ENCODE measurements at places on chromosomes 13 and 19. TPM values are rescaled to one million over a fixed set of nuclear protein-coding genes. Genes with fewer than 3 reads are reported as not detected.
A peak's percentile ranks its signal among the peaks of the same experiment; 100 is the strongest.

GRCh38 chr13:95245071-95245470 lies 56.2 kb downstream of the ABCC4 start:
- DNase-seq = no peak

DNA sequence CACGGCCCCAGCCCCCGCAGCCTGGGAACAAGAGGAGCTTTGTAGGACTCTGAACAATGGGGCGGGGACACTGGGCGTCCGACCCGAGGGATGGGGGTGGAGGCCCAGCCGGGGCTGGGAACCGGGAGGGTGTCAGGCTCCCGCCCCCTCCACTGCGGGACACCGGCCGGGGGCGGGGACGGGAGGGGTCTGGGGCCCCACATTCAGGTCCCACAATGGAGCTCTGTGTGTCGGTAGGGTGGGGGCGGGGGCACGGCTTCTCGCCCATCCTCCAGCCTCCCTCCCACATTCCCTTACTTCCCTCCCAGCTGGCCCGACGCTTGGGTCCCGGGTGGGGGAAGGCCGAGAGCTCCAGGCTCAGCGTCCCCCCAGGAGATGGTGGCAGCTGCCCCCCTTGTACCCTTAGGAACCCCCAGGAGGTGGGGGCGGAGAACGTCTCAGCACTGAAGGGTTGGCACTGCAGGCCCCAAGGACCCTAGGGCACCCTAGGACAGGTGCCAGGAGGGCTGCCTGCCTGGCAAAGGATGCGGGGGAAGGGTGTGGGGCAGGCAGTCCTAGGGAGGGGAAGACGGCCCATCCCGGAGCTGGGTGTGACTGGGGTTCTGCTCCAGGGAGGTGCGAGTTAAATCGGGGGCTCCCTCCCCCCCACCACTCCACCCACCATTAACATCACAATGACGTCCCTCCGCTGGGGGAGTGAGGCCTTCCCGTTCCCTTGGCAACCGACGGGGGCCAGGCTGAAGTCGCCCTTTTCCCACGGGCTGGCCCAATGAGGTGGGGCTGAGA lies 5.3 kb downstream of the TTYH1 start:
- peak; percentile 88 for DNase-seq

DNA sequence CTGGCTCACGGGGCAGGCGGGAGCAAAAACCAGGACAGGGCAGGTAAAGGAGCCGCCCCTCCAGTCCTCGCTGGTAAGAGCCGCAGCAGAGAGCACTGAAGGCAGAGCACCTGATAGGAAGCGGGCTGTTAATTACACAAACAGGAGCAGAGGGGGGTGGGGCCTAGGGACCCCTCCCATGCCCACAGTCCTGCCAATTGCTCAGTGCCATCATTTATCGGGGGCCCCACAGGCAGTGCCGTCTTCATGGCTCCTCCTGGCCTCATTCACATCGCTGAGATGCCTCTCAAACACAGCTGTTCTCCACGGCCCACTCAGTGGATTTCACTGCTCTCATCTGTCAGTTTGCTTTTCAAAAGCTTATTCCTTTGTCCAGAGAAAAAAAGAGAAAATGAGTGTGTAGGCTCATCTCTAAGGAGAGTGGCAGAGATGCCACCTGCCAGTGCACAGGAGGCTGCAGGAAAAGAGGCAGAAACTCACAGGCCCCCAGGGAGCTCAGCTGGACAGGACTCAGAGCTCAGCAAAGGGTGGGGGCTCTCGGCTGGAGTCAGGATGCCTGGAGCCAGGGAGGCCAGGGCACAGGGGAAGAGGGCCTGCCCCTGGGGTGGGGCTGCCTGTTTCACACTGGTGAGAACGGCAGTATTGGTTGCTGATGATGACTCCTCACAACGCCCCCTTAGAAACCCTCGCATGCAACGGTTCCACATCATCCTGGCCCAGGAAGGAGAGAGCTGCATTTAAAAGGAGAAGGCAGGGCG lies 174.6 kb downstream of the COL4A1 start:
- peak; percentile 88 for DNase-seq

PIBF1 gene
- total RNA-seq = 19.9 TPM

GRCh38 chr19:51084505-51084904 lies 1.8 kb upstream of the KLK14 start:
- peak; percentile 67 for DNase-seq

DNA sequence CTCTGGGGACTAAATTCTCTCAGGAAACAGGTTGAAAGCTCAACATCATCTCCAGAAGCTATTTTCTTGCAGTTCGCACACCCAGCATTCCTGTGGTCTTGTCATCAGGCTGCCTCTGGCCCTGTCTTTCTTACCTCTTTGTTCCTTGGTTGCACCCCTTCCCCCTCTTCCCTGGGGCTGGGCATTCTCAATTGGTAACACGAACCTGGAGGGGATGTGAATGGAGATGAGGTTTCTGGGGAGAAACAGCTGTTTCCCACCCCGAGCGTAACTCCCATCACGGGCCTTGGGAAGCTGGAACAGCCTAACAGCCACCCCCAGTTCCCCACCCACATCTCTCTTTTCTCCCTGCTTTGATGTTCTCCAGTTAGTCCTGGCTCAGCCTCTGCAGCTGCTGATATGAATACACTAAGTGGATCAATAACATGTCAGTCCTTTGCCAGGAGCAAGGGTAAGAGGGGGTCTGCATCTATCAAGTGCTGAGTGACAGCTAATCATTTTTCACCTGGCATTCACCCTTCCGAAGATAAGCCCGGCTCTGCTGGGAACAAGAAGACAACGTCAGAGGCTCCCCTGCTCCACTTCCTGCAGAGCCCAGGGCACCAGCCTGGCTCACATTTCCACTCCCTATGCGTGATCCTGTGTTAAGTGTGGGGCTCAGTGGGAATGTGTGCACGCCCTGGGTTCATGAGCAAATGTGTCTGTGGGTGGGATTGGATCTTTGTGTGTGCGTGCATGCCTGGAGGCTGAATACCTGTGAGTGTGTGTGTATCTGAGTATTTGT lies 74.0 kb upstream of the KCTD15 start:
- peak; percentile 49 for DNase-seq

CFD gene
- total RNA-seq = 8.3 TPM

KIR3DL1 gene
- not detected for total RNA-seq

- no peak for DNase-seq
These were observed 468.9 kb downstream of the UQCRFS1 start for GRCh38 chr19:28744014-28744413.

DNA sequence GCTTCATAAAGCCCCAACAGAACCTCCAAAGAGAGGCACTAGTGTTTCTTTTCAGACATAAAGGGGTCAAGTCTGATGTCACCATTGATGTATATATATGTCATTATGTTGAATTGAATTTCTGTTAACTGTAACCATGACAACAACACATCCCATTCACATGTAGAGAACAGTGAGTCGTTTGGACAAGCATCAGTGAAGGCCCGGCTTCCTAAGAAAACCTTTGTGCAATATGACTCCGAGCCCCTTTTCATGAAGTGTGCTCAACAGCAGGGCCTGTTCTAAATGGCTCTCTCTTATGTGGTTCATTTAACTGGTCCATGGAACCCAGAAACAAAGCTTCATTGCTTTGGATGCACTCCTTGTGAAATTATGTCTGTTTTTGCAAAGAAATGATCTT lies 67.2 kb upstream of the UBL3 start:
- no peak for DNase-seq

DNA sequence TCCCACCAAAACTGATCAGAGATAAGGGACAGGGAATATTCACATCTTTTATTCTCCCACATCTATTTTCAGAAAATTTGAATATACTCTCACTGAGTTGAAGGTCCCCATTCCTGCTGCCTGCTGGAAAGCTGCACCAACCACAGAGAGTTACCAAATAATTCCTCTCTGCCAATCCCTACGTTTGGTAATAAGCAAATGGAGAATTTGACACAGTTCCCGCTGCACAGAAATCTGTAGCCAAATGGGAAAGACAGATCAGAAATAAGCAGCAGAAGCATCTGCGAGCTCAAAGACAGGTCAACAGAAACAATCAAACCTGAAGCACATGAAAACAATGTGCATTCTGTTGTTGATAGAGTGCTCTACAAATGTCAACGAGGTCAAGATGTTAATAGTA lies 9.9 kb downstream of the ZNF112 start:
- DNase-seq = no peak

DNA sequence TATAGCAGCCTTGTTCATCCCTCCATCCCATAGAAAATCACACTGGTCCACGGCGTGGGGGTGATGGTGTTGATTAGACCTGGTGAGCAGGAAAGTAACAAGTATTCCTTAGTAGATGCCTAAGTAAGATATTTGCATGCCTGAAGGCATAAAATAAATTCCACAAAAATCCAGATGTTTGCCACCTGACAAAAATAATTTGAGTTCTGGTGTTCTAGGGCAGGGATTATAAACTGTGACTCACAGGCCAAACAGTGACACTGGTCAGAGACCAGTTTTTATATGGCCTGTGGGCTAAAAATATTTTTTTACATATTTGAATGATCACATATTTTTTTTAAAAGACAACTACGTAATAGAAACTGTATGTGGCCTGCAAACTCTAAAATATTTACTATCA lies 310.7 kb downstream of the RFC3 start:
- no peak for DNase-seq

GRCh38 chr19:37329686-37330085 lies 41.2 kb upstream of the ZNF527 start:
- DNase-seq = no peak

DNA sequence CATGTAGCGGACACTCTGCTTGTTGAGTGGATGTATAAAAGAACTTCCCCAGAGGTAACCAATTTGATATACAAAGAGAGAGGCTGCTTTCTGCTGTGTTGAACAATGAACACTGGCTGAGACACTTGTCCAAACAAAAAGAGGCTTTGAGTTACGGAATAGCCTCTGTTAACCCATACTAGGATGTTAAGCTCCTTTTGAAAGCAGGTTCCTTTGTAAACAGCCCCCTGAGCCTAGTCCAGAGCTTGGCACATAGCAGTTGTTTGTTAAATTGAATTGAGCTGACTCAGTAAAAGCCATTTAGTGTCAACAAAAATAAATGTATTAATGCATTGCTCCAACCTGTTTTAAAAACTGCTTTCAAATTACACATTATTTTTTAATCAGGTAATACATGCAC lies 200.1 kb downstream of the MZT1 start:
- no peak for DNase-seq

UBE2L5 gene
- 0.59 TPM for total RNA-seq

DNA sequence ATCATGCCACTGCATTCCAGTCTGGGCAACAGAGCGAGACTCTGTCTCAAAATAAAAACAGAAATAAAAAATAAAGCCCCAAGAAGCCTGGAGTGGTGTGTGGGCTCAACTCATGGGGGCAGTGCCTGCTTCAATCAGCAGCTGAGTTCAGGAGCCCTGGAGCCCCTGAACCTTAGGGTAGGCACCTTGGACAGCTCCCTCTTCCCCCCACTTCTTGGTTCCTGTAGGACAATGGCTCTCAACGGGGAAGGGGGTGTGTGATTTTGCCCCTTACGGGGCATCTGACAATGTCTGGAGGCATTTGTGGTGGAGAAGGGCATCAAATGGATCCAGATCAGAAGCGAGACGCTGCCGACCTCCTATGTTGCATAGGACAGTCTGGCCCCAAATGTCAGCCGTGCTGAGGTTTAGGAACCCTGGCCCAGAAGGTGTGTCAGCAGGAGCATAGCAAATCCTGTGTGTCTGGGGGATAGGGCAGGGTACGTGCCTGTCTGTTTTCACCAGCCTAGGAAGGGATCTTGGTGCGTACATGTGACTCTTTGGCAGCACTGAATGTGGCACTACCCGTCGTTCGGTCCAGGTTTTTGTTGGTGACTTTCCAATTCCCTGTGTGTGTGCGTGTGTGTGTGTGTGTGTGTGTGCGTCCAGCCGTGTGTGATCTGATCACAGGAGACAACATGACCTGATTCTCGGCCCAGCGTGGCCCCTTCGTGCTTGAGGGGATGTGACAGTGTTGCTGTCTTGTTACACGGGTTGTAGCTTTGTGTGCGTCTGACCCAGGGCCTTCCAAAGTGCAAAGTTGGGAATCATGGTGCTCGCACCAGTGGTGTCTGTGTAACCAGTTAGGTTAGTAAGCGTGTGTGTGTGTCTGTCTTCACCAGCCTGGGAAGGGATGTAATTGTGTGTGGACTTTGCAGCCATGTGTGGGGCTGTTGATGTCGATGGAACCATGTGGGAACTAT lies 7.5 kb downstream of the IGLON5 start:
- DNase-seq = peak; percentile 68

DNA sequence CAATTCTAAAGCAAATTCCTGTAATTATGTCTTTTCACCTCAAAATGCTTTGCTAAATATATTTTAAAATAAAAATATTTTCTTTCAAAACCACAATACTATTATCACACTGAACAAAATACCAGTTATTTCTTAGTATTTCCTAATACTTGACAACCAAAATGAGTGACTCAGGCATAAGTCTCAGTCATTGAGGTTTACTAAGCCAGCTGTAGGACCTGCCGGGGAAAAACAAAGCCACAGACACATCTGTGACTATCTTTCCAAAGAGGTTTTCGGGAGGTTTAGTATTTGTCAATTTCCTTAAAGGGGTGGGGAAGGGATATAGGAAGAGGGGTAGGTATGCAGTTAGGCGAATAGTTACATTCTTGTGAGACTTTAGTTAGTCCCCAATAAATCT lies 3.2 kb upstream of the ZNF235 start:
- no peak for DNase-seq

- no peak for DNase-seq
These were observed 17.9 kb downstream of the GPALPP1 start for GRCh38 chr13:45007225-45007624.

DKKL1 gene
- total RNA-seq = not detected

SERP2 gene
- total RNA-seq = 6.5 TPM

DNA sequence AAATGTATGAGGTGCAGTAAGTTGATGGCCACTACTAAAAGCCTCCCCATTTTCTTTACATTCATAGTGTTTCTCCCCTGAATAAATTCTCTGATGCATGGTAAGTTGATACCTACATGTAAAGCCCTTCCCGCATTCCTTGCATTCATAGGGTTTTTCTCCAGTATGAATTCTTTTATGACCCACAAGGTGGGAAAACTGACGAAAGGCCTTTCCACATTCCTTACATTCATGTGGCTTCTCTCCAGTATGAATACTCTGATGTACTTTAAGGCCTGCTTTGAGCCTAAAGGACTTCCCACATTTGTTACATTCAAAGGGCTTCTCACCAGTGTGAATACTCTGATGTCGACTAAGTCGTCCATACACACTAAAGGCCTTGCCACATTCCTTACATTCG lies 20.5 kb downstream of the ZNF607 start:
- no peak for DNase-seq

DNA sequence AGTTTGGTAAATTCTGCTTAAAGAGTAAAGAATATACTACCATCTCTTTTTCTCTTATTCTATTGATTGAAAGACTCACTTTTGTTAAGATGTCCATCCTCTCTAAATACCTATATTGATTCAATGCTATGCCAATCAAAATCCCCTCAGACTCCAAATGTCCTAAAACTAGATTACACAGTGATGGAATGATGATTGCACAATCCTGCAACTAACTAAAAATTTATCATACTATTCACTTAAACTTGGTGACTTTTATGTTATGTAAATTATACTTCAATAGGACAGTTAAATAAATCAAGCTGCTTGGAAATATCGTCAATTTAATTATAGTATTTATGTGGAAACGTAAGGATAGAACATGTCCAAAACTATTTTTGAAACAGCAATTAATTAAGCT lies 2765.1 kb upstream of the PCDH20 start:
- no peak for DNase-seq

GRCh38 chr13:20359335-20359734 lies 127.2 kb upstream of the GJB6 start:
- DNase-seq = peak; percentile 97

GRCh38 chr13:51502153-51502651 lies 49.4 kb upstream of the INTS6 start:
- peak; percentile 86 for DNase-seq

GZMM gene
- total RNA-seq = under 0.01 TPM

- no peak for DNase-seq
These were observed 1620.6 kb upstream of the MIR17HG start for GRCh38 chr13:89726690-89727435.

- DNase-seq = peak; percentile 39
These were observed 23.9 kb upstream of the CXCL17 start for GRCh38 chr19:42466521-42467182.

Measured in osteoblast (primary cell).